ENCODE measurements at places on chromosomes 1 and 21.

- DNase-seq: no peak
These were observed 3.2 kb upstream of the BMP8B start for GRCh38 chr1:39791838-39792237.

DNA sequence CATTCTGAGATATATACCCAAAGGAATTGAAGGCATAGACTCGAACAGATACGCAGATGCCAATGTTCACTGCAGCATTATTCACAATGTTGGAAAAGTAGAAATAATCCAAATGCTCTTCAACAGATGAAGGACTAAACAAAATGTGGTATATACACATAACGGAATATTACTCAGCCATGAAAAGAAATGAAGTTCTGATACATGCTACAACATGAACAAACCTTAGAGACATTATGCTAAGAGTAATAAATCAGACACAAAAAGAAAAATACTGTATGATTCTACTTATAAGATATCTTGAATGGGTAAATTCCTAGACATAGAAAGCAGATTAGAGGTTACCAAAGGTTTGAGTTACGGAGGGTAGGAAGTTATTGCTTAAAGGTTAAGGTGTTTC lies 57.9 kb downstream of the SLC25A24 start:
- no peak for DNase-seq

GRCh38 chr1:38547321-38547720 lies 312.3 kb downstream of the RRAGC start:
- no peak for DNase-seq

GRCh38 chr1:83790446-83790845 lies 208.5 kb downstream of the TTLL7 start:
- DNase-seq: no peak

GRCh38 chr21:31193761-31194160 lies 150.3 kb downstream of the TIAM1 start:
- no peak for DNase-seq

- no peak for DNase-seq
These were observed 25.6 kb downstream of the NPHP4 start for GRCh38 chr1:5966543-5967205.

Data from RWPE1 (cell line).